ENCODE measurements at places on chromosomes 7 and 10. TPM values are rescaled to one million over a fixed set of nuclear protein-coding genes. Genes with fewer than 3 reads are reported as not detected.

GRCh38 chr10:129774736-129775401 is 189.2 kb downstream of the EBF3 start:
- peak; percentile 8 for DNase-seq
- H3K27me3 ChIP-seq: no peaks in the 10 kb centered on the region
- no peaks in the 10 kb centered on the region for H3K4me1 ChIP-seq
- H3K27ac ChIP-seq: no peak overlapping the region

DNA sequence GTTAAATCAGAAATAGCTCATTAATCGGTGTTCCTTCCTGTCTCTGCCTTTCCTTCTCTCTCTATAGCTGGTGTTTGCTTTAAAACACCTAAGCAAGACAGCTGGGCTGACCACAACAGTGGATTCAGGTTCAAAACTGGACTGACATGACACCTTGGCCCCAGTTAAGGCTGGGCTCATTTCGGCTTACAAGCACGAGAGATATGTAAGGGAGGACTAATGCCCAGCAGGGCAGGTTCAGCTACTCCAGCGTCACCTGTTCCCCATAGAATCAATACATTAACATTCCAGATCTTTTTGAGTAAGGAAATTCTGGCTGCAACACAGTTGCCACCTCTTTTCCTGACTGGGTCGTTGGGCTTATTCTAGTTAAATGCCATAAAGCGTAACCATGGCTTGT is 323.0 kb upstream of the AOAH start:
- no peaks in the 10 kb centered on the region for H3K4me1 ChIP-seq
- DNase-seq: no peak
- H3K4me3 ChIP-seq: no peak overlapping the region
- no peak overlapping the region for H3K27ac ChIP-seq

Gene CALHM3
- not detected for total RNA-seq

Gene CPA5
- not detected for total RNA-seq

- H3K4me1 ChIP-seq: no peaks in the 10 kb centered on the region
- no peaks in the 10 kb centered on the region for H3K36me3 ChIP-seq
- no peak overlapping the region for H3K27ac ChIP-seq
- H3K27me3 ChIP-seq: no peaks in the 10 kb centered on the region
- no peak for DNase-seq
These were observed 253.0 kb upstream of the GRB10 start for GRCh38 chr7:51035716-51036115.

DNA sequence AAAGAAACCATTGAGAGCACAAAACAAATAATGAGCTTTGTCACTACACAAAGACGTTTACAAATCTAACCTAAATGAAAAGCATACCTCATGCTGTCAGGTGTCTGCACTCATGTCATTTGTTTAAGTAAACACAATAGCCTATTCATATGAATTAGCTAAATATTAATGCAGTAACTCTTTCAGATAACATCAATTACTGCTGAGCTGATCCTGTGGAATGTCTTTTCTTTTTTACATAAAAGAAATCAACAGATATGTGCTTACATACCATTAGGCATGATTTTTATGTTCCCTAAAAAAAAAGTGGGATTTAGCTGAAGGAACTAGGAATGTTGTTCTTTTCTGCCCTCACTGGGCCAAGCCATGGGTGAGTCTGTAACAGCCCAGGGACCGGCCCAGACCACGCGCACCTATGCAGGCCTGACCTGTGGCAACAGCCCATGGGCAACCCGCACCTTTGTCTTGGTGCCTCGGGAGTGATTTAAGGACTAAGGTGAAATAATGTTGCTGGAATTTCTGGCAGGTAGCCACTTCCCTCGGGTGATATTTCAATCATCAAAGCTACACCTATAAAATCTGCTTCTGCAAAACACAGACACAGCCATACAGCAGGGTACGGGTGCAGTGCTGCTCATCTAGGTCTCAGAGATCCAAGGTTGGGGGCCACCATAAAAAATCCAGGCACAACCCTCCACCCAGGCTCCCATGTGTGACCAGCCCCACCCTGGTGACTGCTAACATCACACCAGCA is 44.6 kb downstream of the FGFR2 start:
- no peaks in the 10 kb centered on the region for H3K27me3 ChIP-seq
- H3K27ac ChIP-seq: peak overlapping the region; percentile 56
- H3K36me3 ChIP-seq: no peaks in the 10 kb centered on the region
- no peaks in the 10 kb centered on the region for H3K4me1 ChIP-seq
- no peak overlapping the region for H3K4me3 ChIP-seq

DNA sequence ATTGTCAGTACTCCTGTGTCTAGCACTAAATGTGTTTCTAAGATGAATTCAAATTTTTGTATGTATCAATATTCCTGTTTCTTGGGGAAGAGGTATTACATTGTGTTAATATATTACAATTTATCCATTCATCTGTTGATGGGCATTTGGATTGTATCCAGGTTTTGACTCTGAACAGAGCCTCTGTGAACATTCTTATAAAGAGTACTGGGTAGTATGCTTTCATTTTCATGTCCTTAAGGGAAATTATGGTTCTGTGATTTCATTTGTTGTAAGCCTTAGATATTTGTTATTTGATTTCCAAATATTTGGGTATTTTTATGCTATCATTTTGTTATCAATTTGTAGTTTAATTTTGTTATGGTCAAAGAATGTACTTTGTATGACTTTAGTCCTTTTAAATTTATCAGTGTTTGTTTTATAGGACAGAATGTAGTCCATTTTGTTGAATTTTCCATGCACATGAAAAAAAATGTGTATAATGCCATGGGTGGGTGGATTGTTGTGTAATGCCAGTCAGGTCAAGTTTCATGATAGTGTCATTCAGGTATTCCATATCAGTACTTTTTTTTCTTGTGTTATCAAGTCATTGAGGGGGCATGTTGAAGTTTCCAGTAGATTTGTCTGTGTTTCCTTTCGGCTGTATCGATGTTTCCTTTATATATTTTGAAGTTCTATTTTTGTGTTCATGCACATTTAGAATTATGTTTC is 38.4 kb downstream of the STAM start:
- no peak for DNase-seq
- no peak overlapping the region for H3K27ac ChIP-seq
- H3K4me3 ChIP-seq: no peak overlapping the region

GRCh38 chr10:1241973-1242935 is 186.1 kb downstream of the WDR37 start:
- no peak overlapping the region for H3K27ac ChIP-seq
- no peaks in the 10 kb centered on the region for H3K4me1 ChIP-seq
- H3K36me3 ChIP-seq: no peaks in the 10 kb centered on the region
- H3K4me3 ChIP-seq: no peak overlapping the region
- no peaks in the 10 kb centered on the region for H3K27me3 ChIP-seq
- no peak for DNase-seq

DNA sequence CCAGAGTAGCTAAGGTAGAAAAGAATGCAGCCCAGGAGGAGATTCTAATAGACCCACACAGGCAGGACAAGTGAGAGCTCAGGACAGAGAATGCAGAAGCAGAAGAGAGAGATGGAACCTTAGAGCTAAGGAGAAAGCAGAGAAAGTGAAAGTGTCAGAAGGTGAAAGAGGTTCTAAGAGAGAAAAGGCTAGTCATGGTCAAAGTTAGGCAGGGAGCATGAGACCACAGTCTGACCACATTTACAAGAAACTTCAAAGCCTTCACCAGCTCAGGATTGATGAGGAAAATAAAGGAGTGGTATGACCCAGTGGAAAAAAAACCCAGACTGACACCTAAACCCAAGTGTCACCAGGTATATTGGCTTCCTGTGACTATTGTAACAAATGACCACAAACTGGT is 131.8 kb upstream of the WDR11 start:
- H3K4me1 ChIP-seq: no peaks in the 10 kb centered on the region
- DNase-seq: no peak
- H3K4me3 ChIP-seq: no peak overlapping the region
- no peaks in the 10 kb centered on the region for H3K27me3 ChIP-seq
- H3K36me3 ChIP-seq: no peaks in the 10 kb centered on the region

- no peak for DNase-seq
- H3K36me3 ChIP-seq: no peaks in the 10 kb centered on the region
- H3K4me1 ChIP-seq: no peaks in the 10 kb centered on the region
- no peak overlapping the region for H3K27ac ChIP-seq
- H3K4me3 ChIP-seq: no peak overlapping the region
These were observed 377.0 kb downstream of the TCERG1L start for GRCh38 chr10:130934293-130935127.

DNA sequence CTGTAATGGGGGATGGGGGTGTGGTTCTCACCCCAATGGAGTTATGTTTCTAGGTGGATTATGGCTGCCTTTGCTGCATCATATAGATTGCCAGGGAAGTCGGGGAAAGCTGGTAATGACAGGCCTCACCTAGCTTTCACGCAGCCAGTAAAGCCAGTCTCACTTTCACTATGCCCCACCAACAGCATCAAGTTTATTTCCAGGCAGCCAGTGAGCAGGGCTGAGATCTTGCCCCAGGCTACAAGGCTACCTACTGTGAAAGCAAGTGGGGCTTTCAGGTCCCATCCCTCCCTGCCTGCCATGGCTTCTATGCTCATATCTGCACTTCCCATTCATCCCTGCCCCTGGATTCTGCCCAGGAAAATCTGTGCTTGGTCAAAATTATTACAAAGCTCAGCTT is 61.7 kb upstream of the NXPH1 start:
- H3K27ac ChIP-seq: no peak overlapping the region
- DNase-seq: no peak
- H3K4me1 ChIP-seq: no peaks in the 10 kb centered on the region
- H3K27me3 ChIP-seq: no peaks in the 10 kb centered on the region

GRCh38 chr10:90592638-90593302 is 265.1 kb downstream of the HTR7 start:
- H3K27ac ChIP-seq: no peak overlapping the region
- no peaks in the 10 kb centered on the region for H3K36me3 ChIP-seq
- H3K4me3 ChIP-seq: no peak overlapping the region

- H3K4me3 ChIP-seq: peak overlapping the region; percentile 76
- H3K27me3 ChIP-seq: no peaks in the 10 kb centered on the region
- H3K4me1 ChIP-seq: peaks cover 10% of the 10 kb centered on the region
- peak; percentile 23 for DNase-seq
- H3K36me3 ChIP-seq: no peaks in the 10 kb centered on the region
These were observed 928 bp upstream of the CSTF2T start for GRCh38 chr10:51700228-51700817.

GRCh38 chr7:57403601-57404342 is 46.2 kb upstream of the ZNF716 start:
- no peak overlapping the region for H3K4me3 ChIP-seq
- no peak for DNase-seq
- no peaks in the 10 kb centered on the region for H3K36me3 ChIP-seq
- no peaks in the 10 kb centered on the region for H3K27me3 ChIP-seq
- H3K27ac ChIP-seq: no peak overlapping the region

DNA sequence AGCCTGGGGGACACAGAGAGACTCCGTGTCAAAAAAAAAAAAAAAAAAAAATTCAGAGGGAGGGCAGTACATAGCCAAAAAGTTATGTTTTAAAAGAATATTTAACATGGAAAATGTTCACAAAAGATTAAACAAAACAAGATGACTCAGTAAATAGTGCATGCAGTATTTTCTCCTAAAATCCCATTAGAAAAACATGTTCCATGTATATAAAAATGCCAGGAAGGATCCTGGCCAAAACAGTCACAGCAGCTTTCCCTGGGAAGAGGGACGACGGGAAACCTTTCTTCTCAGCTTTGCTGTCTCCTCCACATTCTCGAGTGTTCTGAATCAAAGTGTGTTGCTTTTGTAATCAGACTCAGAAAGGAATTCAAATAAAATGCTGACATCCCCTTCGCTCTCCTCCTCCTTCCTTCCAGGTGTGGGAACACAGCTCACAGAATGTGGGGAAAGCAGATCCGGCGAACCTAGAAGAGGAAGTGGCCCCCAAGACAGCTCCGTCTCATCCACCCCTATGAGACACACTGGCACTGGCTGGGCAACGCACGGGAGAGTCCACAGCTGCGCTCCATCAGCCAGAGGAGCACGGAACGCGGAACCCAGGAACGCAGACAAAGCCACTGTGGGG is 139.4 kb downstream of the MAD1L1 start:
- H3K4me3 ChIP-seq: no peak overlapping the region
- H3K27me3 ChIP-seq: no peaks in the 10 kb centered on the region
- no peak for DNase-seq
- no peaks in the 10 kb centered on the region for H3K4me1 ChIP-seq

DNA sequence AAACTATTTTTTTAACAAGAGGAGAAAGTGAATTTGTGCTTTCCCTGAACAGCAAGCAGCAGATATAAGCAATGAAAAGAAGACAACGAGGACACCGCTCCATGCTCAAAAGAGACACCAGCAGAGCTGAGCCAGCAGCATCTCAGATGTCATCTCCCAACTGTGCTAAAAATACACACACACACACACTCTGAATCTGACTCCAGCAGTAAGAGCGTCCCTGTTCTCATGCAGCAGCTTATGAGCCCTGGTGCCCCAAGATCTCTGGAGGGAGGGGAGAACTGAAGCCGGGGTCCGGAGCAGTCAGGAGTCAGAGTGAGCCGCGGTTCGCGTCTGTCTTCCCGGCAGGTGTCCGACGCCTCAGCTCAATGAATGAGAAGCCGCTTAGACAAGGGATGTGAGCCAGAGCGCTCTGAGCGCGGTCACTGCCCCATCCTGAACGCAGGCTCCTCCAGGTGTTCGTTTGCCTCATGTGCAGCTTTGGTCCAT is 49.2 kb downstream of the SVIL start:
- H3K4me1 ChIP-seq: no peaks in the 10 kb centered on the region
- no peak overlapping the region for H3K4me3 ChIP-seq
- H3K27ac ChIP-seq: no peak overlapping the region
- no peaks in the 10 kb centered on the region for H3K36me3 ChIP-seq

DNA sequence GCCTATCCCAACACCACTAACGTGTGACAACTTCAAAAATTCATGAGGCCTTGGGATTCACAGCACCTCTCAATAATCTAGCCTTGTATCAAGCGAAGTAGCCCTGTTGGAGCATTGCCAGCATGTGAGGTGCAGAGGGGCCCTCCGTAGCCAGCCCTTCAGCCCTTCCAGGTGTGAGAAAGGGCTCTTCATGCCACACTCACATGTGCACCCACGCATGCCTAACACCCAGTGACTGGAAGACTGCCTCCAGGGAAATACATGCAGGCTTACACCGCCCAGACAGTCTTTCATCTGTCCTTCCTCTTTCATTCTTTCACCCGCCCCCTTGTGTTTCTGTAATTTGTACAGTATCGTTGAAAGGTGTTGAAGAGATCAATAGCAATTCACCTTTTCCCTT is 26.1 kb downstream of the LRRC4 start:
- no peak for DNase-seq
- no peak overlapping the region for H3K27ac ChIP-seq
- H3K27me3 ChIP-seq: no peaks in the 10 kb centered on the region
- no peaks in the 10 kb centered on the region for H3K4me1 ChIP-seq

Gene SAMD9L
- total RNA-seq: 14.8 TPM

Gene CAMK2B
- total RNA-seq: 0.40 TPM

- H3K27ac ChIP-seq: peak overlapping the region; percentile 58
- no peaks in the 10 kb centered on the region for H3K27me3 ChIP-seq
- H3K4me1 ChIP-seq: no peaks in the 10 kb centered on the region
- DNase-seq: peak; percentile 33
- no peak overlapping the region for H3K4me3 ChIP-seq
These were observed 121.6 kb downstream of the CREB5 start for GRCh38 chr7:28533731-28534531.

GRCh38 chr7:105594034-105594433 is 12.7 kb upstream of the EFCAB10 start:
- no peaks in the 10 kb centered on the region for H3K27me3 ChIP-seq
- no peak overlapping the region for H3K4me3 ChIP-seq
- no peak for DNase-seq
- H3K36me3 ChIP-seq: no peaks in the 10 kb centered on the region
- no peak overlapping the region for H3K27ac ChIP-seq
- no peaks in the 10 kb centered on the region for H3K4me1 ChIP-seq

GRCh38 chr7:30093420-30093952 is 41.3 kb upstream of the MTURN start:
- H3K36me3 ChIP-seq: no peaks in the 10 kb centered on the region
- no peak overlapping the region for H3K4me3 ChIP-seq
- H3K27me3 ChIP-seq: no peaks in the 10 kb centered on the region
- H3K4me1 ChIP-seq: no peaks in the 10 kb centered on the region

Gene CDK6
- 19.0 TPM for total RNA-seq

Measured in uterus (tissue), 4 donors.